ENCODE measurements at places on chromosomes 3 and 15.

DNA sequence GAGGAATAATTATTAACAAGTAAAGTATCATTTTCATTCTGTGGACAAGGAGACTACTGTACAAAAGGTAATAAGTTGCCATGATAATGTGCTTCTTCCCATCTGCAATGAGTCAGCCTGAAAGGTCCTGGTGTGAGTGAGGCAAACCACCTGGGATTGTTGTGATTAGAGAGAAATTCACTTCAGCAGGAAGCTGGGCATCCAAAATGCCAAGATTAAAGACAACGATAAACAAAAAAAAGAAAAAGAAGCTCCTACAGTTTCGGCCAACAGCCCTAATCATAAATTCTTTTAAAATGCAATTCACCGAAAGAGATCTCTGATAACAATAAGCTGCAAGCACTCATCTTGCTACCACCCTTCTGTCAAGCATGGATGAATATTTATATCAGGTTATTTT is 507.8 kb downstream of the TUSC7 start:
- no peak for DNase-seq

GRCh38 chr3:86921971-86922680 is 68.8 kb downstream of the VGLL3 start:
- DNase-seq = no peak

GRCh38 chr15:91712286-91712685 is 141.2 kb upstream of the SLCO3A1 start:
- no peak for DNase-seq

GRCh38 chr15:80822676-80823075 is 43.5 kb downstream of the CEMIP start:
- DNase-seq = no peak
